ENCODE measurements at places on chromosomes 16 and 17. TPM values are rescaled to one million over a fixed set of nuclear protein-coding genes. Genes with fewer than 3 reads are reported as not detected.

The EPX gene
- not detected for total RNA-seq

The MMD gene
- 25.0 TPM for total RNA-seq

GRCh38 chr17:16593356-16594102 is 24.5 kb upstream of the ZNF287 start:
- DNase-seq, result no peak

The MYLK3 gene
- not detected for total RNA-seq

DNA sequence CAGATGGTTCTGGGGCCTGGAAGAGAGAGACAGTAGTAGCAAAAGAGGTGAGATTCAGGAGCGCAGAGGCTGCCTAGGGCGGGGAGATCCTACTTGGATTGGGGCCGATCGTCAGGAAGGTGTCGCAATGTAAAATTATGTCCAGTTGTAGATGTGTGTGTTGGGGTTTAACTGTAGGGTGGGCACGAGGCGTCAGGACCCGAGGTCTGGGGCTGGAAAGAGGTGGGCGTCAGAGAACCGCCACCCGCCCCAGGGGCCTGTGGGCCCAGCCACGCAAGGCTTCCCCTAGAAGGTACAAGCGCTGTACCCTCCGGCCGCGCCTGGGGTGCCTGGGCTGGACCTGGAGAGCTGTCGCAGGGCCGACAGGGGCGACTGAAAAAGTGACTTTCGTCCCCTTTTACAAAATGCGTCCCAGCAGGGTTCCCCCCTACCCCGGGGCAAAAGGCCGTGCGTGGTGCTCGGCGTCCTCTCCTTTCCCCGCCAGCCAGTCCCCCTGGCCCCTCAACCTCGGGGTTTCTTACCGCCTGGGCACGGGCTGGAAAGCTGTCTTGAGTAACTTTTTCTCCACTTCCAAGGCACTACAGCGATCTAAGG is 2.8 kb downstream of the IRX3 start:
- no peak for DNase-seq

DNA sequence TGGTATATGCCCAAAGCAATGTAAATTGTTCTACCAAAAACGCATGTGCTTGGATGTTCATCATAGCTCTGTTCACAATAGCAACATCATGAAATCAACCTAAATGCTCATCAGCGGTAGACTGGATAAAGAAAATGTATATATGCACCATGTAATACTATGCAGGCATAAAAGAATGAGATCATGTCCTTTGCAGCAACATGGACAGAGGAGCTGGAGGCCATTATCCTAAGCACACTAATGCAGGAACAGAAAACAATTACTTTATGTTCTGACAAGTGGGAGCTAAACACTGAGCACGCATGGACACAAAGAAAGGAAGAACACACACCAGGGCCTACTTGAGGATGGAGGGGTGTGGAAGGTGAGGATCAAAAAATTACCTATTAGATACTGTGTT is 33.7 kb downstream of the TANC2 start:
- DNase-seq, result no peak

- no peak for DNase-seq
Measured at GRCh38 chr16:23832882-23833281, 2.9 kb upstream of the PRKCB start.

The CCDC78 gene
- not detected for total RNA-seq

Measured in stomach (tissue), 19 donors.